Spinal cord (tissue), 10 donors: ENCODE measurements at places on chromosomes 1 and 21. TPM values are rescaled to one million over a fixed set of nuclear protein-coding genes. Genes with fewer than 3 reads are reported as not detected.
A peak's percentile ranks its signal among the peaks of the same experiment; 100 is the strongest.

MEF2D gene
- total RNA-seq = 13.2 TPM

CYP4A11 gene
- total RNA-seq = 0.69 TPM

LCE1C gene
- not detected for total RNA-seq

RAB42 gene
- total RNA-seq = 9.2 TPM

GRCh38 chr1:15141935-15142539, 11.5 kb upstream of the TMEM51 start:
- DNase-seq = no peak

DNA sequence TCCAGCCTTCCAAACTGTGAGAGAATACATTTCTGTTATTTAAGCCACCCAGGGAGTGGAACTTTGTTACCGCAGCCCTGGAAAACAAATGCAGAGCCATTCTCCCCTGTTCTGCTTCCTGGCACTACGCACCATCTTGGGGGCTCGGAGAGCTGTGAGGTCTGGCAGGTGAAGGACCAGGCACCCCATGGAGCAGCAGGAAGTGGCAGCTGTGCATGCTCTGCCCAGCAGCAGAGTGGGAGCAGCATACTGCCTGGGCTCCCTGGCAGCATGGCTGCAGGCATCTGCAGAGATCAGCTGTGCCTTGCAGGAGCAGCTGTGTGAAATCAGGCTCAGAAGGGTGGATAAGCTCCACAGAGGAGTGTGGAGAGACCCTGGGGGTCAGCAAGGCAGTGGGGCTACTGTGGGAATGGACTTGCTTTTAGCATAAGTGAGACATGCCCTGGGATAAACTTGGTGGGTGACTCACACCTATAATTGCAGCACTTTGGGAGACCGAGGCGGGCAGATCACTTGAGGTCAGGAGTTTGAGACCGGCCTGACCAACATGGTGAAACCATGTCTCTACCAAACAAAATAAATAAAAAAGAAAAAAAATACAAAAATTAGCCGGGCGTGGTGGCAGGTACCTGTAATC, 17.7 kb upstream of the ZSCAN20 start:
- DNase-seq = no peak

- peak; percentile 27 for DNase-seq
Measured at GRCh38 chr1:244021427-244021826, 29.7 kb upstream of the ZBTB18 start.

DNA sequence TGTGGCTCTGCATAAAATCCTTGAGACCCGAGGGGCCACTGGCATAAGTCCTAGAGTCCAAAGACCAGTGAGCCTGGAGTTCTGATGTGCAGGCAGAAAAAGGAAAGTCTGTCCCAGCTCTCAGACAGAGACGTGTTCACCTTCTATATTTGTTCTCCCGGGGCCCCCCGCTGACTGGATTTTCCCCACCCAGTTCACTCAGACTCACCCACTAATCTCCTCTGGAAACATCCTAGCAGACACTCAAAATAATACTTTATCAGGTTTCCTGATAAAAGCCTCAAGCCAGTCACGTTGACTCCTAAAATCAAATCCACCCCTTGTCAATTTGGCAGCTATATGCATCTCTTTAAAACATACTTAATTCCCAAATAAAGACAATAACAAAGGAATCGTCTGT, 1084.2 kb upstream of the NCAM2 start:
- DNase-seq = no peak

DNA sequence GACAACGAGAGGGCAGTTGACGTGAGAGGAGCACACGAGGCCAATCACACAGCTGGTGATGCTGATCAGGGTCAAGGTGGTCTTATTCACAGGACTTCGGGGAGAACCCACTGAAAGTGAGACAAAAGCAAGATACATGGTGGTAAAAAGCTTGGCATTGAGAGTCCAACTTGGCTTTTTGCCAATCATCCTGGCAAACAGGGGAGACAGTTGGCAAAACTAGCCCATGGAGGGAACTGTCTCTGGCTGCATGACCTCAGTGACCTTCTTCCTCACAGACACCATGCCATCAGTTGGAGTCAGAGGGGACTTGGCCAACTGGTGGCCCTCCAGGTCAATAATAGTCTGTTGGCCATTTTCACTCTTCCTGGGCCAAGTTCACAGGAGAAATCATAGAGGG, 139.9 kb downstream of the ASTN1 start:
- no peak for DNase-seq

- DNase-seq = no peak
Measured at GRCh38 chr1:66300280-66300971, 233.5 kb upstream of the SGIP1 start.

DNA sequence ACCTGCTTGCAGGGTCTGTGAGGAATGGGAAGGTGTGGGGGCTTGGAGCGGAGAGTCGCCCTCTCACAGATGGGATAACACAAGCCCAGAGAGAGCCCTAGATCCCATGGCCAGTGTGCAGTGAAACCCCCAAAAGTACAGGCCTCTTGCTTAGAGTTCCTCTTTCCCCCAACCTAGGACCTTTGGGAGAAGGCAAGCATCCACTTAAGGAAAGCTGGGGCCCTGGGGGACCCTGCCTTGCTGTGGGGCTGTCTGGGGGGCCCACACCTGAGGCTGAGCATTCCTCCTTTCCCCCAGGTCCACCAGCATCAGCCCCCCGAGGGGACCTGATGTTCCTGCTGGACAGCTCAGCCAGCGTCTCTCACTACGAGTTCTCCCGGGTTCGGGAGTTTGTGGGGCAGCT, 1.1 kb downstream of the VWA1 start:
- no peak for DNase-seq

GRCh38 chr1:54167422-54168139, 14.8 kb upstream of the CDCP2 start:
- DNase-seq = no peak

DNA sequence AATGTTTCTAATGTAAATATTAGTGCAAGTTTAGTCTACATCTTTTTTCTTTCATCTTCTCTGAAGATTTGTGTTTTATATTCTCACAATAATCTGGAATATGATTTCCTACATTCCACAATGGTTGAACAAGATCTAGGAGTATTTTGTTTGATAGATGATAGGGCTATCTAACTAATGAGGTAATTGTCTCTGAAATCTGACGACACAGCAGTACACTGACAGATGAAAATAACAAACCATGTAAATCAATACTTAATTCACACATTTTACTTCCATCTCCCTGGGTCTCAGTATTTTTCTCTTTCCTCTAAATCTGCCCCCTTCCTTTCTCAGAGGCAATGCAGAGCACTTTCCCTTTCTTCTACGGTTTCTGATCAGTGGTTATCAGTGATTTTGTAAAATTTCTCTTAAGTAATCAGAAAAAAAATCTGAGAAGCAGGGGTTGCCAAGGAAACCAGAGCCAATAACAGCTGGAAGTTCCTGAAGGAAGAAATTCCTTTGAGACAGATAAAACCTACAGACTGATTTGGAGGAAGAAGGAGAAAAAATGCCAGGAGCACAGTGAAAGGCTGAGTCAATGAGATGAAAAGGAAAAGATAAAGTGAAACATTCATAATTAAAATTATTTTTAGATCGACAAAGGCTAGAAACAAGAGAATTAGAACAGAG, 7.3 kb upstream of the ANKRD13C start:
- no peak for DNase-seq

GRCh38 chr1:87179076-87179810, 149.4 kb upstream of the LMO4 start:
- no peak for DNase-seq

DNA sequence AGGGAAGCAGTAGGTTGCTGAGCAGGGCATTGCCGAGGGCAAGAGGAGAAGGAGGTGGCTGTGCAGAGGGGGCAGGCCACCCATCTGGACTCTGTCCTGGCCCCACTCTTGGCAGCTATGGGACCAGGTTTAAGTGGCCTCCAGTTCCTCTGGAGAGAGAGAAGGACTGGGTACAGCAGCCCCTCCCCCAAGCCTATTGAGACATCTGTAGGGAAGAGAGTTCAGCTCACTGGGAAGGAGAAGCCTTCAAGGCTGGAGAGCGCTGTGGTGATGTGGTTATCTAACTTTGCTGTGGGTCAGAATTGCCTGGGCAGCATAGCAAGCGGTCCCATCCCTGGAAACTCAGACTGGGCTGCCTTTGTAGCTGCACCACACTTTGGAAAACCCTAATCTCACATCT, 93.9 kb downstream of the KCNJ15 start:
- DNase-seq = no peak

- no peak for DNase-seq
Measured at GRCh38 chr1:152577168-152577567, 3.1 kb downstream of the LCE3D start.

DNA sequence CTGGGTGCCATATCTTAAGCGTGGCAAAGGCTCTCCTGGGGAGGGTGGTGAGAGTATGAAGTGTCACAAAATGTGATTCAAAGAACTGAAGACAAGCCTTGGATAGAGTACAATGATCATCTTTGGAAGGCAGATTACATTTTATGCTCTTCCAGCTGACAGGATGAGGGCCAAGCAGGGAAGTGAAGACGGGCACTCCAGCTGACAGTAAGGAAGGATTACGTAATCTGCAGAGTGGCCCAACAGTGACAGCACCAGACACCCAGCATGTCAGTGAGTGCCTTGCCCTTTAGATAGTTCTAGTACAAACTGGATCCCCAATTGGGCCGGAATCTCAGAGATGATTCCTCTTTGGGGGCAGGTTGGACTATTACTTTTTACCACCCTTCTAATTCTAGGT, 52.7 kb downstream of the UBE2T start:
- DNase-seq = no peak

- DNase-seq = no peak
Measured at GRCh38 chr1:98385652-98386051, 275.9 kb upstream of the SNX7 start.
